Esophagus squamous epithelium (tissue), 5 donors: ENCODE measurements at places on chromosomes 13 and 19.

GRCh38 chr19:3249408-3249807 is 24.9 kb downstream of the CELF5 start:
- no peak for DNase-seq

- no peak for DNase-seq
Measured at GRCh38 chr13:38309397-38309796, 40.3 kb upstream of the UFM1 start.

GRCh38 chr13:40368127-40368891 is 298.1 kb downstream of the FOXO1 start:
- DNase-seq: no peak

DNA sequence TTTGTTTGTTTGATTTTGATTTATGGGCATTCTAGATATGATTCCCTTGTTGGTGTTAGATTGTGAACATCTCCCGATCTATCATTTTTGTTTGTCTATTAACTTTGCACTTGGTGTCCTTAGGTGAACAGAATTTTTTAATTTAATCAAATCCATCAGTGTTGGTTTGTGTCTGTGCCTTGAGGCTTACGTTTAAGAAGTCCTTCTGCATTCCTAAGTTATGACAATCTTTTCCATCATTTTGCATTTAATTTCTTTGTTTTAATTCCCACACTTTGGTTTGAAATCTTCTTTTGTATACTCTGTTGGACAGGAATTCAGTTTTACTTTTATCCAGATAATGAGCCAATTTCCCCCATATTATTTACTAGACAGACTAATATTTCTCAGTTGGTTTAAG is 421.7 kb downstream of the HS6ST3 start:
- no peak for DNase-seq

- no peak for DNase-seq
Measured at GRCh38 chr19:1377965-1378785, 5.5 kb upstream of the NDUFS7 start.

- DNase-seq: no peak
Measured at GRCh38 chr19:49795615-49796014, 17.5 kb downstream of the FUZ start.

DNA sequence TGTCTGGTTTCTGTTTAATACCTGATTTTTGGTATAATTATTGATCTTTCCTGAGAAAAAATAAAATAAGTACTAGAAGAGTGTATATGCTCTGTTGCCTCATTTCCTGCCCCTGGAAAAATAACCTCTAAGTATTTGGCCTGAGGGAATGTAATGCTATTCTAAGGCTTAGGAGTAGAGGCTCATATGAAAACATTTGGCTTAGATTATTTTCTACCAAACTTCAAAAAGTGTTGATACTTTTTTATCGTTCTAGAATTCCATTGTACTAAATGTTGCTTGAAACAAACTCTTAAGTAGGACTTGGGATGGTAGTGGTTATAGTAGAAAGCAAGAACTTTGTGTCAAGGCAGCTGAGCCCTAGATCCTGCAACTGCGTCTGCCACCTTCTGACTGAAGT is 57.8 kb downstream of the COG3 start:
- no peak for DNase-seq

DNA sequence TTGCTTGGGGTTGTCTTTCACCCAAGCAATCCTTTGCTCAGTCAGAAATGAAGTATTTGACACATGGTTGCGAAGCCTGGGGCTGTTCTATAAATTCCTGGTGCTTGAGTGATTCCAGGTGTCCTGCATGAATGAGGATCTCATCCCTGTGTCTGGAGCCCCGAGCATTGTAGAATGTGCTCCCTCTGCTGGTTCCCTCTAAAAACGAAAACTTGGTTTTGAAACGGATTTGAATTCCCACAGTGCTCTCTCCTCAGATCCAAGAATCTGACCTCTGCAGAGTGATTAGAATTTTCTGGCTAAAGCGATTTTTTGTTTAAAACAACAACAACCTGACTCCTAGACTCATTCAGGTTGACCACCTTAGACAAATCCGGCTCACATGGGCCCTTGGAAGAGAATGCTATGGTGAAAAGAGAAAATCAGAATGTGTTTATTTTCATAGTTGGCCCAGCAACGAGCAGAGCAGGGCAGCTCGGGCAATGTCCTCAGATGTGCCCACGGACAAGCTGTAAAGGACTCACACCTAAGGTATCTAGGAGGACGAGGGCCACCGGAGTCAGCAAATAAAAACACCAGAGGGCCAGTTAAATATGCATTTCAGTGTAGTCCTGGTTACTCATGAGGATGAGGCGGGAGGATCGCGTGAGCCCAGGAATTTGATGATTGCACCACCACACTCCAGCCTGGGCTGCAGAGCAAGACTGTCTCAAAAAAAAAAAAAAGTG is 8.7 kb upstream of the ATP12A start:
- DNase-seq: no peak

- DNase-seq: no peak
Measured at GRCh38 chr19:48152551-48152950, 17.6 kb downstream of the LIG1 start.
